Naive B cell (primary cell): ENCODE measurements at places on chromosomes 11 and 22.

- DNase-seq, result no peak
Measured at GRCh38 chr11:63592975-63593395, 21.2 kb downstream of the PLAAT3 start.

DNA sequence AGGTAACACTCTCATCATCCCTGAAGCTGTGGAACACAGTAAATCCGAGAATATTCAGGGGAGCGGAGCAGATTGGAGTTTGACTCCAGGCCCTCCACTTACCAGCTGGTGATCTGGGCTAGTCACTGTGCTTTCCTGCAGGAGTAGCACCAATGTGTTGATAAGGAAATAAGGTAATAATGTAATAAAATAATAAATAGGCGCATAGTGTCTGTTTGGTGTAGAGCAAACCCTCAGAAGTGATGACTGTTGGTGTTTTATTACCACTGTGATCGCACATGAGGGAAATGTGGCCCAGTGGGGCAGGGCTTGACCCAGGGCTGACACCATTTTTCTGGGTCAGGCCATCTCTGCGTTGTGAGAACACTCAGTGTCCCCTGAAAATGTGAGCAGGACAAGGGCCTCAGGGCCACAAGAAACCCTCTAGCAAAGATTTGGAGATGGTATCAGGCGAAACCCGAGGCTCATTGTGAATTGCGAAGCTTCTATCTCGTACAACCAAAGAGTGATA is 563.9 kb upstream of the B3GAT1 start:
- no peak for DNase-seq

- DNase-seq, result no peak
Measured at GRCh38 chr11:122337704-122338103, 221.7 kb upstream of the BLID start.

DNA sequence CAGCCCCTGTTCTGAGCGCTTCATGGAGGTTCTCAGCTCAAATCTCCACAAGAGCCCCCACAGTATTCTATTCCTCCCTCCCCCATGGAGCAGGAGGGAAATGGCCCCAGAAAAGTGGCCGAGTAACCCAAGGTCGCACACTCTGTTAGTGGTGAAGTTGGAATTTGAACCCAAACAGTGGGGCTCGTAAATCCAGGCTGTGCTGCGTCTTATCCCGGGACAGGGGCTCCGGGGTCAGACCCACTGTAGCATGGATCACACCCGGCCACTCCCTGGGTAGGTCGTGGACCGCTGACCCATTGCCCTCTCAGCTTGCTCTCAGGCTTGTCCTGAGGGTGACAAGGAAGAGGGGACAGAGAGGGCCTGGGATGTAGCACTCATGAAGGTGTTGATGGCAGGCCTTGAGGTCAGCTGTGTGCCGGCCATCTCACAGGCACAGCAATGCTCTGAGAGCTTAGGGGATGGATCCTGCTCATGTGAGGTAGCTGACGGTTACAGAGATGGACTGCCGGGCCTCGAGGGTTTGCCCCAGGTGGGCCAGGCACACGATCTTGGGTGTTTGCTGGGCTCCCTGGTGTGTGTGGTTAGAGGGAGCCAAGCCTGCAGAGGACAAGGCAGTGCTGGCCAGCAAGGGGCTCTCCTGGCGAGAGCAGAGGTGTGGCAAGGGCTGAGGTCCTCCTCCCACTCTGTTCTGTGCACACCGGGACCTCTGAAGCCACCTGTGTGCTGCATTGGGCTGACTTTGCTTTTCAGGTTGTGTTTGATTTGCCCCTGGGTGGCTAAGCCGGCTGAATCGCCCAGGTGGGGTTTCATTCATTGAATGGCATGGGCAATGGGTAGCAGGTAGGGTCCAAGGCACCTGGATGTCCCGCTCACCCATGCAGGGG is 2.3 kb upstream of the FGF19 start:
- DNase-seq, result no peak

DNA sequence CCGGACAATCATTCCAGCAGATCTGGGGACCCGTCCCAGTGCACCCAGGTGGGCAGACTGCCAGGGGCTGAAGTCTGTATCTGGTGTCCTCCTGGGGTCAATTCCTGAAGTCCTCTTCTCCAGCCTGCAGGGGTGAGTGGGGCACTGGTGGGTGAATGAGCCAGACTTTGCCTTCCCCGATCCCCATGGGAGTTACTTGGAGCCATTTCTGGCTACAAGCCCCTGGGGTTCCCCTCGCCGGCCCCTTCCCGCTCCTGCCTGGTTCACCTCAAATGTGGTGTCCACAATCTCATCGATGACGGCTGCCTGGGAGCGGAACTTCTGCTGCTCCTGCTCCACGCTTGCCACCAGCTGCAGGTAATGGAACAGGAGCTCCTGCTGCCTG is 5.0 kb downstream of the CST6 start:
- DNase-seq, result no peak

GRCh38 chr22:46483353-46483752 is 54.1 kb downstream of the CELSR1 start:
- no peak for DNase-seq

DNA sequence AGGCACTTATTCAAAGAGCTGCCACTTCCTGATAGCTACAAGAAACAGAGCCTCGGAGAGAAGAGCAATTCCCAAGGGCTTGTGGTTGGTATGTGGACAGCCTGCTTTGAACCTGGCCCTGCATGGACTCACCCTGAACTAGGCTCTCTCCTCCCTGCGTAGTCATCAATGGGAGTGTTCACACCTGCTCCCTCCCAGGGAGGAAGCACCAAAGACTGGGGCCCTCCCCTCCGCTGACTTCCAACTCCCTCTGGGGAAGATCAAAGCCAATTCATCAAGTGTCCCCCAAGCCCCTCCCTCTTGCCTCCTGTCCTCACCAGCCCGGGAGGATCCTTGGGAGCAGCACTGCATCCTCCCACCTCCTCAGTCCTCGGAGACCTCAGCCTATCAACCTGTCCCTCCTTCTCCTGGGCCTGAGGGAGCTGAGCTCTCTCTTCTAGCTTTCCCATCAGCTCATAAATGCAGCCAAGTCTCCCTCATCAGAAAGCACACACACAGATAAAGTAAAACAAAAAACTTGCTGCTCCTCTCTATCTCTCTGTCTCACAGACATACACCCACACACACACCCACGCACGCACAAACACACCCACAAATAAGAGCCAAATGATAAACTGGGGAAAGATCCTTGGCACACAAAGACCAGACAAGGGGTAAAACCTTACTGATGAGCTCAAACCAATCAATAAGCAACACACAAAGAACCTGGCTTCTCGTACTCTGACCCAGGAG is 3.3 kb downstream of the A4GALT start:
- no peak for DNase-seq

GRCh38 chr11:104015649-104016415 is 20.6 kb upstream of the DDI1 start:
- no peak for DNase-seq

GRCh38 chr22:37063431-37064420 is 12.2 kb downstream of the KCTD17 start:
- DNase-seq, result no peak

DNA sequence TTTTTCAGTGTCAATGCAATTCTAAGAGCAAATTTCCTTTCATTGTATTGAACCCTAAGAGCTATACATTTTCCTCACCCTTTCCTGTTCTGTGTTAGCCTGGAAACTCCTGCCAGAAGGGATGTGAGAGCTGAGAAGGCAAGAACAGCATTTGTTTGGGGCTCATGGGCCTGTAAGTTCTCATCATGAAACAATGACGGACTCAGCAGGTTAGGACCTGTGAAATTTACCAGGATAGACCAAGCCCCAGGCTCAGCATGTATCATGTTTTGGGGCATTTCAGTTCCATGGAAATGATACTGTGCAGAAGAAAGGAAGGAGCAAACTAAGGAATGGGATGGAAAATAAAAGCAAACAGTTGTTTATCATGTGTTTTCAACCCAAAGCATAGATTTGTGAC is 41.6 kb downstream of the NTM start:
- DNase-seq, result no peak

DNA sequence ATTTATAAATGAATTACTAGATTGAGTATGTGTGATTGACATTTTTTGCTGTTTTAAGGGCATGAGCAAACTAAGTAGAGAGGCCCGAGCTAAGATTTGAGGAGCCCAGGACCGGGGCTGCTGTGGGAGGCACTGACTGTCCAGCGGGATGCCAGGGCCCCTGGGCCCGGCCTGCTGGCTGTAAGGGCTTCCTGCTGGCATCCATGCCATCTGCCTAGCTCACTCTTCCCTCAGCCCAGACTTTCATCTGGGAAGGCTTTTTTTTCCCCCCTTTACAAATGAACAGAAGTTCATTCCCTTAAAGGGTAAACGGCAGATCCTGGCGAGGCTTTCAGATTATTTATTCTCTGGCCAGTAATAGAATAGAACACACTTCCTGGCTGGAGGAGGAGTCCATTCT is 16.0 kb upstream of the TP53I11 start:
- no peak for DNase-seq

GRCh38 chr11:79939111-79939510 is 498.3 kb upstream of the TENM4 start:
- DNase-seq, result no peak

- DNase-seq, result no peak
Measured at GRCh38 chr11:63765688-63766241, 2.8 kb downstream of the ZFTA start.

DNA sequence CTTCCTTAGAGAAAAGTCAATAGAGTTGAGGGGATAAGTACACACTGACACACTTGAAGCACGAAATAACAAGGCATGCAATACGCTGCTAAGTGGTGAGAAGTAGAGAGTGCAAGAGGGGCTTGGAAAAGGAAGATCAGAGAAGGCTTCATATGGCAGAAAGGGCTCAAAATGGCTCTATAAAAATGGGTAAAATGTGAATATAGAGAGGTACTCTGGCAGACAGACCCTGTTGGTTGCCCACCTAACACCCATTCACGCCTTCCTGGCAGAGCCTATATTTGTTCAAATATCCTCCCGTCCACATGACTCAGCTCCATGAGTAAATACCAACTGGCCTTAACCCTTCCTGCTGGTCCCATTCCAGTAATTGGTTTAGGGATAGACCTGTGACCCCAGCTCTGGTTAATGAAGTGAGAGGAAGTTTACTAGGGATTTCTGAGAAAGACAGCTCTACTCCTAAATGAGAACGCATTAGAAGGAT is 38.9 kb upstream of the CCDC34 start:
- no peak for DNase-seq

- no peak for DNase-seq
Measured at GRCh38 chr11:6397636-6398035, 7.4 kb downstream of the SMPD1 start.

- no peak for DNase-seq
Measured at GRCh38 chr11:114083391-114084252, 24.1 kb downstream of the ZBTB16 start.

DNA sequence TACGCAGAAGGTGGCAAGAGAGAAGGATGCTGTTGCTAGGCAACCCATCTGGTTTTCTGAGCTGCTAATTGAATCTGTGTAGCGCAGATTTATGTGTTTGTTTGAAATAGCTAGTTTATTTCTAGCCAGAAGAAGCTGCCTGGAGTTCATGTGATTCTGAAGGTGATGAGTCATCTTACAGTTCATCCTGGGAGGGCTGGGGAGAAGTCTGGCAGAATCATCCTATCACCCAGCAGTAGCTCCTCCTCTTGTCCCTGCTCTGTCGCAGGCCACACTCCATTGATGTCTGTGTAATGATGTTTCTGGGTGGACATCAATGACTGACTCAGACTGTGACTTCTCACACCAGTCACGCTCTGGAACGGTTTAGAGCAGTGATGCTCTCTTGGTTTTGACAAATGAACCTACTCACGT is 4.8 kb upstream of the FBXO7 start:
- no peak for DNase-seq

DNA sequence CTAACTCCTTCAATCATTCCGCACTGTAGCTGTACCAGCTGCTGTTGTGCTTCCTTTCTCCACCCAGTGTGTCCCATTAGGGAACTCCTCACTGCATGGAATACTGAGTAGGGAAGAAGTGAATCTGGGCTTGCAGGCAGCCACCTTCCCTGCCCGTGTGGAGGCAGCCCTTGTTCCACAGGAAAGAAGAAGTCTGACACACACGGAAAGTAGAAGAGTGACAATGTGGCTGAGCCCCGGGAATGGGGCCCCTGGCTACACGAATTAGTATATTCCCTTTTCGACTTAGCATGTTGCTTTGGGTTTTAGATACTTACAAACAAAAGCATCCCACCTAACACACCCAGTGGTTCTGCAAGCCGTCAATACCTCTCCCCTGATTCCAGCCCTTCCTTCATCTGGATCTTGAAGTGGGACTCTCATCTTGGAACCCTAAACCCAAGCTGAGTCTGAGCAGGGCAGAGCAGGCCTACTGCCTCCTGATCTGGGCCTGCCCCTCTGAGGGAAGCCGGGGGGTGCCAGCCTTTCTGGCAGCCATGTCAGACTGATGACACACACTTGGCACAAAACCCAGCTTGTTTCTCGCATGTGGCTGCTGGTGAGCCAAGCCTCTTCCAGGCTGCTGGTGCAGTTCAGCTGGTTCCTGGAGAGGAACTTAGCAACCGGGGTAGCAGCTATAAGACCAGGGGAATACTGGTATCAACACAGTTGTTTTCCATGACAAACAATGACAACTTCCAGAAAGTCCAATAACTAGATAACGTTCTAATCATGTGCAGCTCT is 71.6 kb downstream of the C11orf58 start:
- DNase-seq, result no peak

DNA sequence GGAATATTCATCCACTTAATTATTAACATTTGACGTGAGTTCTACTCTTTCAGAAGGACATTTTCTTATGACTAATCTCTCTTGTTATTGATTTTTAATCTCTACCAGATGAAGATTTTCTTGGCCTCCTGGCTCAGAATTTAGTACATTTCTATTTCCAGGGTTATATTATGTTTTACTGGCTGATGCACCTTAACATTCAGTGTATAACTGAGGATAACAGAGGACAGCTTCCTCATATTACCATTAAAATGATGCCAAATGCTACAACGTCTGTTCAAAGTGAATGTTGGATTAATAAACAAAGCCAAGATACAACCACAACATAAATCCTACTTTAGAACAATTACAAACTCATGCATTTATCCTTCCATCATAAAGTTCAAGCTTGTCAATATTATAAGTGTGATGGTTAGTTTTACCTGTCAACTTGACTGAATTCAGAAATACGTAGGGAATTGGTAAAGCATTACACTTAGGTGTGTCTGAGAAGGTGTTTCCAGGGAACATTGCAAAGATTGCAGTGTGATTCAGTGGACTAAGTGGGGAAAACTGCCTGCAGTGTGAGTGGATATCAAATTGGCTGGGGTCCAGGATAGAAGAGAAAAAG is 485.2 kb downstream of the LRRC4C start:
- DNase-seq, result no peak

GRCh38 chr11:10990637-10991193 is 132.9 kb upstream of the ZBED5 start:
- no peak for DNase-seq

GRCh38 chr11:90822996-90823395 is 600.1 kb upstream of the CHORDC1 start:
- DNase-seq, result no peak

- no peak for DNase-seq
Measured at GRCh38 chr11:73510106-73510505, 87.8 kb downstream of the FAM168A start.

GRCh38 chr11:126140201-126140925 is 71.1 kb downstream of the RPUSD4 start:
- no peak for DNase-seq

GRCh38 chr11:121207485-121208115 is 85.0 kb upstream of the SC5D start:
- DNase-seq, result no peak

GRCh38 chr11:45105233-45105983 is 41.0 kb upstream of the PRDM11 start:
- peak; percentile 51 for DNase-seq

- DNase-seq, result no peak
Measured at GRCh38 chr11:75714211-75714610, 3.4 kb upstream of the MOGAT2 start.

GRCh38 chr22:45548991-45549761 is 46.5 kb downstream of the FBLN1 start:
- DNase-seq, result no peak

- no peak for DNase-seq
Measured at GRCh38 chr11:133818302-133818701, 27.0 kb downstream of the SPATA19 start.
